Naive B cell (primary cell): ENCODE measurements at places on chromosomes 6 and 20.
A peak's percentile ranks its signal among the peaks of the same experiment; 100 is the strongest.

- DNase-seq = no peak
These were observed 12.2 kb upstream of the LAMA2 start for GRCh38 chr6:128870746-128871145.

GRCh38 chr6:159152041-159152440 is 17.2 kb upstream of the FNDC1 start:
- DNase-seq = no peak

DNA sequence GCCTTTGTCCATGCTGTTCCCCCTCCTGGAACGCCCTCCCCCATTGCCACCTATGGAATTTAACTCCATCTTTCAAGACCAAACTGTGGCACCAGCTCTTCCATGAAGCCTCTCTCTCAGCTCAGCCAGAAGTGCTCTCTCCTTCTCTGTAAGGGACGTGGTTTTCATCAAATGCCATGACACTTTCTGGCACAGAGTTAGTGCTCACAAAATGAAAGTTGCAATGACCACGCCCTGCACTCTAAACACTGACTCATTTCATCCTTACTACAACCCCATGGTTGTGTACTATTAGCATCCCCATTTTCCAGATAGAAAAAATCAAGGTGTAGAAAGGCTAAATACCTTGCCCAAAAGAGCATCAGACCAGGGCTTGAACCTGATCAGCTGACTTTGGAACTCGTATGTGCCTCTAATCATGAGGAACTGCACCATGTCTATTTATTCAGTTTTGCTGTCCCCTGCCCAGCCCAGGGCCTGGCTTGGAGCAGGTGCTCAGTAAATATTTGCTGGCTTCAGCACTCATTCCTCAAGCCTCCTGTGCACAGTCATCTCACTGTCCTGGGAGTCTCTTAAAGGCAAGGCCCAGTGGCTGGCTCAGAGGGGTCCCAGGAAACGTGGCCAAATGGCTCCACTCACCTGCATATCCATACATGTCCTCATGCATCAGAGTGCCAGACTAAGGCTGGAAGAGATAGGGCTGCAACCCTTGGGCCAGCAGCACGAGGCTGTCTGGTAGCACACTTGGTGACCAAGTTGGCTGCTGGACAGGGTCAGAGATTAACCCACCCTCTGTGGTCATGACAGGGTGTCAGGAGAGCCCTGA is 77.9 kb downstream of the MRPL14 start:
- DNase-seq = no peak

DNA sequence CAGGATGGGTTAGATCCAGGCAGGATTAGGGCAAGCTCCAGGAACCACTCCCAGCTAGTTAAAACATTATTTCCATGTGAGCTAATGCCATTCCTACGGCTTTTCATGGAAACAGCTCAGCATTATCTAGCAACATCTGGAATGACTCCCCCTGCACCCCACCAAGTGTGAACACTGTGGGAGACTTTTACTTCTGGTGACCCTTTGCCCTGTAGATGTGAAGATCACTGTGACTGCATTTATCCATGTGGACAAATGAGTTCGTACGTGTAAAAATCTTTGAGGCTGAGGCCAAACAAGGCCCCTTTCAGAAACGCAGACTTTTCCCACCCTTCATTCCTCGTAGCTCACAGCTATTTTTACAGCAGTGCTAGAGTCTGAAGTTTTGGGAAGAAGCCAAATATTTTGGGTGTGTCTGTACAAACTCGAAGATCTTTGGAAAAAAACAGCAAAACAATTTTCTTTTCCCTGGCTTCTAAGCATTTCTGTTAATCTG is 221.8 kb upstream of the SOX4 start:
- no peak for DNase-seq

DNA sequence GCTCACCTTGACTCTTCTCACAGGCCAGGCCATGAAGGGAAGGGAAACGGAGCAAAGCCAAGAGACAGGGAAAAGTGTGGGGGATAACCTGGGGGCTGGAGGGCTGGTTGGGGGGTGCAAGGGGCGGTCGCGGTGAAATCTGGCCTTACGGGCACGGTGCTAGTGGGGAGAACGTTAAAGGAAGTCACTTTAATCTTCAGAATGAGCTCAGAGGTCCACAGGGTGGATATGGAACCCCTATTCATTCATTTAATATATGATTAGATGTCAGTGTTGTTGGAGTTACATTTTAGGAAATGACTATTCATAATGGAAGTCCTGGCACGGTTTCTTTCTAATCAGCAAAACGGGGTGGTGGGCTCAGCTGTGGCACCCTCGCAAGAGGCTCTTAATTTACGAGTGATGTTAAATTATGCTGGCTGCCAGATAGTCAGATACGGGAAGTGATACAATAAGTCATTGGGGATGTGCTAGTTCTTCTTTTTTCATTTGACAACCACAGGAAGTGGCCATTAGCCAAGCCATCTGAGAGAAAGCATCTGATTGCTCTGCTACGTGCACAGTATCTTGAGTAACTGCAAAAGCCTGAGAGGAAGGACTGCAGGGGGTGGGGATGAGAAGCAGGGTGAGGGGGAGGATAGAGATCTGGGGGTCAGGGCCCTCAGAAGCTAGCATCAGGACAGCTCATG is 253.0 kb downstream of the QKI start:
- DNase-seq = peak; percentile 85

GRCh38 chr6:8904754-8905153 is 469.4 kb upstream of the SLC35B3 start:
- no peak for DNase-seq

DNA sequence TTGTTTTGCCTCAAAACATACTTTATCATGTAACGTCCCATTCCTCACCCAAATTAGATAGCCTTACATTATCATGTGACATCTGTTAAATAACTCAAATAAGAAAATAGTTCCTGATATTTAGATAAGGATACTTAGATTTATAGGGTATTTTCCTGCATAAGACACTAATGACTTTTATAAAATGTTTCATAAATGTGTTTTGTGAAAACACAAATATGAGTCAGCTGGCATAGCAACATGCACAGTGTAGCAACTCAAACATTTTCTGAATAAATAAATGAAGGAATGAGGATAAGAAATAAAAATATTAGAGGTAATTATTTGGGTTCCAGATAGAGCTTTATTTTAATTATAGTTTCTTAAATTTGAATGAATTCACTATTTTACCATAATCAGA is 460.4 kb upstream of the PLCB4 start:
- no peak for DNase-seq

DNA sequence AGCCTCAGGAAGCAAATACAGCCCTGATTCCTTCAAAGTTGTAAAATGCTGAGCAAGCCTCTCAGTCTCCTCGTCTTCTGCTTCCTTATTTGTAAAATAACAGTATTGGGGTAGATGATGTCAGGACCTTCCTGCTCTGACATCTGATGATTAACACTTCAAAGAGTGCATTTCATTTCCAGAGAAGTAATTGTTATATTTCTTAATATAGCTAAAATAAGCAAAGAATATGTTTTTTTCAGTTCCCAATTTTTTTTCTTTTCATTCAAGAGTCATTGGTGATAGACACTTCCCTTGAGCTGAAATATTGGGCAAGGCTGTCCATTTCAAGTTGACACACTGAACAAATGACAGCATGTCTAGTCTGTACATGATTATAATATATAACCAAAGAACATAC is 53.4 kb downstream of the SLX4IP start:
- DNase-seq = no peak

- no peak for DNase-seq
These were observed 48.0 kb upstream of the BHLHE23 start for GRCh38 chr20:63054681-63055240.

DNA sequence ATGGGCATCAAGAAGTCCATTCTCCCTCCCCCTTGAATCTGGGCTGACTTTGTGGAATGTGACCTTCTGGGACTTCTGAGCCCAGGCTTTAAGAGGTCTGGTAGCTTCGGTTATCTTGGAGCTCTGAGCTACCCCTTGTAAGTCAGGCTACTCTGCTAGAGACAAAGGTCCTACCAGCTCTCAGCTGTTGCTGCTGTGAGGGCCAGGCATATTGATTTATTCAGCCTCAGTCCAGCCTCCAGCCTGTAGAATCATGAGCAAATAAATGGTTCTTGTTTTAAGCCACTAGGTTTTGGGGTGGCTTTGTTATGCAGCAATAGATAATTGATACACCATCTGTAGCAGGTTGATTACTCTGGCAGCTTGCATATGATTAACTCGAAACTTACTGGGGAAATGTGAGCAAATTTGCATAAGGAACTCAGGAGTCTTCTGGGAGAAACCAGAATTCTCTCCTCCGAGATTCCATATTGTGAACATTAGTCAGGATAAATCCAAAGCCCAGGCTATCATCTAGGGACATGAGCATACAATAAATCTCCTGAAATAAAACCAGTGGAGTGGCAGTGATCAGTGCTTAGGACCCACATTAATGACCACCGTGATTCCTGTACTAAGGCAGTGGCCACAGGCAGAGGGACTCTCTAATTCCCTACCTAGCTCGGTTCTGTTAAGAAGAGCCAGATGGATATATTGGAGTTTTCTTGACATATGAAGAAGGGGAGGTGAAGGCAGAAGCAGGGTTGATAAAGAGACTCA is 336.1 kb downstream of the CDC5L start:
- DNase-seq = no peak

GRCh38 chr20:43832096-43832816 is 82.4 kb upstream of the TOX2 start:
- no peak for DNase-seq

- no peak for DNase-seq
These were observed 3.1 kb downstream of the LY6G6D start for GRCh38 chr6:31718265-31718664.

DNA sequence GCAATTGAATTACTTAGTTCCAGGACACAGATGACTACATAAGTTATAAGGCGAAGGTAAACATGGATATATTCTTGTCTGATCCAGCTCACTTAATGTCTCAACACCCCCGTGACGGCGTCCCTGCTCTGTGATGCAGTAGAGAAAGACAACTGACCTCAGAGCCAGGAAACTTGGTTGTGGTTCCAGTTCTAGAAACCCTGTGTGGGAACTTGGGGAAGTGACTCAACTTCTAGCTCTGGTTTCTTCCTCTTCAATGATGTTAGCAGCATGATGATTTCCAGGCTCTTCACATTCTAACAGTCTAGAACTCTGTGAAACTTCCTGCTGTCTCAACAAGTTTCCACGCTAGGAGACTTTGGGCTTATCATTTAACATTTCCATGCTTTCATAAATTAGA is 18.4 kb downstream of the LAMA4 start:
- no peak for DNase-seq

DNA sequence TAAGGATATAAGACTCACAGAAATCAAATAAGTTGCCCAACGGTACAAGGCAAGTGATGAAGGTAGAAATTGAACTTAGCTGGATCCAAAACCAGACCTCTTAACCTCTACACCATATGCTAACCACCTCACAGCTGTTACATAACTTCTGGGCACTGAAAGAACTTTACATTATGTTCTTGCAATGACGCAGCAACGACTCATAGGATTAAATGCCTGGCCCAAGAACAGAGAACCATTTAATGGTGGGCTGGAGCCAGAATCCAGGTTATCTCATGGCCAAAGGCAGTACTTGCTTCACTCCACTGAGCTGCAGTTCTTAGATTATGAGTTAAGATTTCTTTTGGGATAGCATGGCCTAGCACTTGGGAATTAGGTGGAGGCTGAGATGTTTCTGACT is 4.4 kb downstream of the TRMT6 start:
- DNase-seq = no peak

GRCh38 chr6:3775847-3776246 is 24.3 kb upstream of the PXDC1 start:
- no peak for DNase-seq

DNA sequence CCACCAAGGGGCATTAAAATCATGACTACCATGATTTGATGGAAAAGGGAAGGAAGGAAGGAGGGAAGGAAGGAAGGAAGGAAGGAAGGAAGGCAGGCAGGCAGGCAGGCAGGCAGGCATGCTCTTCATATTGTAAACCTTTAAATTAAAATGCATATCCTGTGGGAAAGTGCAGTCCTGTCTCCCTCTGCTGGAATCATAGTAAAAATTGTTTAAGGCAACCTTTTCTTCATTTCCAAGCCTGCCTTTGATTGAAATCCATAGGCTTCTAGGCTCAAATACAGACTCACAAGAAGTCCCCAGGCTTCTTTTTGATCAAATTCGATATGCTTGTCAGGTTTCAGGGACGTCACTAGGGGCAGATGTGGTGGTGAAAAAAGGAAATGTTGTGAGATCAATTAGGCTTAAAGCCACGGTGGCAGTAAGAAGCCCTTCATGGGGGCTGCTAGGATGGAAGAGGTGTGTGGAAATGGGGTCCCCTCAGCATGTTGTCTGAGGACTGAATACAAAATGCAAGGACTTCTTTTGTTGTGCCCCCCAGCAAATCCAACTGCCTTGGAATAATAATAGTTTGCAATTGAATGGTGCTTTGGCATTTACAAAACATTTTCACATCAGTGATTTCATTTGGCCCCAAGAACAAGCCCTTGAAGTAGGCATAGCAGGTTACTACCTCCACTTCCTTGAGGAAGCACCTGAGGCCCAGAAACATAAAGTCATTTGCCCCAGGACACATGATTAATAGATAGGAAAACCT is 25.6 kb upstream of the GABRR1 start:
- DNase-seq = peak; percentile 33
